ENCODE measurements at places on chromosomes 2 and 18.
A peak's percentile ranks its signal among the peaks of the same experiment; 100 is the strongest.

DNA sequence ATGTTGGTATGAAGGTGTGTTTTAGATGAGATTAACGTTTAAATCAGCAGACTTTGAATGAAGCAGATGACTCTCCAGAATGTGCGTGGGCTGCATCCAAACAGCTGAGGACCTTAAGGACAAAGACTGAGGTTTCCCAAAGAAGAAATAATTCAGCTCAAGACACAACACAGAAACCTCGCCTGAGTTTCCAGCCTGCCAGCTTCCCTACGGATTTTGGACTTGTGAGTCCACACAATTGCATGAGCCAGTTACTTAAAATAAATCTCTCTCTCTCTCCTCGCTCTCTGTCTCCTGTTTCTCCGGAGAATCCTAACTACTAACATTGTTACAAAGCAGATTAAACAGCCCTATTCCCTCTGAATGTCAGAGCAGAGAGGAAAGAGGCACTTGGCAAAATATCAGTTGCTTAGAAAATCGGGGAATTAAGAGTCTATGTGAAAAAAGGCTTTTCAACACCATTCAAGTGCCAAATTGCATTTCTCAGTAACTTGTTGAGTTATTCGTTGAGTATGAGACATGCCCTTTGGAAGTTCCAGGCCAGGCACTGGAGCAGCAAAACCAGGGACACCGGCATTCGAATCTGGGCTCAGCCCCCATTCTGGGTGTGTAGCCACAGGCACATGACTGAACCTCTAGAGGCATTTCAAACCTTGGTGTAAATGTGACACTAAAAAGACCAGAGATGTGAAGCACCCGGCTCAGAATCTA lies 174.6 kb upstream of the PID1 start:
- no peak overlapping the region for H3K4me3 ChIP-seq
- no peaks in the 10 kb centered on the region for H3K27me3 ChIP-seq
- peaks cover 12% of the 10 kb centered on the region for H3K4me1 ChIP-seq
- DNase-seq: peak; percentile 70

DNA sequence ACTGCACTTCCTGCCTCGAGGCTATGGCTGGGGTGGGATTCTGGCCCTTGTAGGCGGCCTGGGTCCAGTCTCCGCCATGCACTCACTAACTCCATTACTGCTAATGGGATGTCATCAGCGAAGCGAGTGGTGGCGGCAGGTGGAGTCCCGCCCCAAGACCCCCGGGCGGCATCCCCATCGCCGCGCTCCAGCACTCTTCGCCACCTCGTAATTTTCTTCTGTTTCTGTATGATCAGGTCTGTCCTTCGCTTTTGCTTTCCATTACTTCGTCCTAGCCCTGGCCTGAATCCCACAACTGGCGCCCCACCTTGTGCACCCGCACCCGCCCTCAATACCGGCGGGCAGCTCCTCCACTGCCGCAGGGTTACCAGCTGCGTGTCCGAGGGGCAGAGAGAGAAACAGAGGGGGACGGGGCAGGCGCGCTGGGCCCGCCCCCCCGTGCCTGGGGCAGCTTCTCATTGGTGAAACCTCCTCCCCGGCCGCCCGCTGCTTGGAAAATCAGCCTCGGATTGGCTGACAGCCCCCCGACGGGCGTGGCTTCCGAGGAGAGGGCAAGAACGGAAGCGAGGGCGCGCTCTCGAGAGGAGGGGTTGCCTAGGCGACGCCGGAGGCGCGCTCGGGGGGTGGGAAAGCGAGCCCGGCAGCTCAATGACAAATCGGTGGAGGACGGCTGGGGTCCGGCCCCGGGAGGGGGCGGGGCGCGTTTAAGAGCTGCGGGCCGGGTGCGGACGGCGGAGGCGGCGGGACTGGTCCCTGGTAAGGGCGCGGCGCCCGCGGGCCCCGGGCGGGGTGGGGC lies at the start of gene RALB:
Gene RALB (plus strand): TSS at position 628 of the 796 bp plus-strand sequence. CDS start 25,813 bp downstream, outside the sequence.
- peak; percentile 99 for DNase-seq
- no peaks in the 10 kb centered on the region for H3K36me3 ChIP-seq
- peak within 1 kb of the TSS; percentile 31 for H3K27ac ChIP-seq
- H3K27me3 ChIP-seq: peaks cover 27% of the 10 kb centered on the region
- H3K4me3 ChIP-seq: peak within 1 kb of the TSS; percentile 65

- no peaks in the 10 kb centered on the region for H3K36me3 ChIP-seq
- H3K27me3 ChIP-seq: no peaks in the 10 kb centered on the region
- no peaks in the 10 kb centered on the region for H3K4me1 ChIP-seq
- H3K27ac ChIP-seq: no peak overlapping the region
- no peak for DNase-seq
These were observed 114.7 kb downstream of the CSRNP3 start for GRCh38 chr2:165584126-165584654.

DNA sequence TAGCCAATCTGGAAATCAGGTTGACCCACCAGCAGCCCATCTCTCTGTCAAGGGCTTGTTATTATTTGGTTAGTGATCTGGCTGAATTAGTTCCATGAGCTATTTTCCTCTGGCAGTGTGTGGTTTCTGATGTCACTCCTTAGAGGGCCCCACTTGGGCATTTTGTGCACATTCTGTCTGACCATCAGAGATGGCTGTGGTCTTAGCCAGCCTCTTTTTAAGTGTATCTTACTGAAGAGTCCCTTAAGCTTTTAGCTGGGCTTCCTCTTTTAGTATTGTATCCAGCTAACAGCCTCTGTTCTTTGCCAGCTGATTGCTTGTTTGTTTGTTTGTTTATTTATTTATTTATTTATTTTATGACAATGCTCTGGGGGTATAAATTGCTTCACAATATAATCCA lies 951.1 kb upstream of the CNTNAP5 start:
- H3K4me3 ChIP-seq: no peak overlapping the region
- H3K36me3 ChIP-seq: no peaks in the 10 kb centered on the region
- no peaks in the 10 kb centered on the region for H3K27me3 ChIP-seq
- H3K27ac ChIP-seq: no peak overlapping the region
- no peak for DNase-seq
- H3K4me1 ChIP-seq: no peaks in the 10 kb centered on the region

GRCh38 chr2:148903979-148904378 lies 29.0 kb downstream of the KIF5C start:
- no peaks in the 10 kb centered on the region for H3K27me3 ChIP-seq
- no peaks in the 10 kb centered on the region for H3K36me3 ChIP-seq
- DNase-seq: no peak
- H3K4me3 ChIP-seq: no peak overlapping the region

DNA sequence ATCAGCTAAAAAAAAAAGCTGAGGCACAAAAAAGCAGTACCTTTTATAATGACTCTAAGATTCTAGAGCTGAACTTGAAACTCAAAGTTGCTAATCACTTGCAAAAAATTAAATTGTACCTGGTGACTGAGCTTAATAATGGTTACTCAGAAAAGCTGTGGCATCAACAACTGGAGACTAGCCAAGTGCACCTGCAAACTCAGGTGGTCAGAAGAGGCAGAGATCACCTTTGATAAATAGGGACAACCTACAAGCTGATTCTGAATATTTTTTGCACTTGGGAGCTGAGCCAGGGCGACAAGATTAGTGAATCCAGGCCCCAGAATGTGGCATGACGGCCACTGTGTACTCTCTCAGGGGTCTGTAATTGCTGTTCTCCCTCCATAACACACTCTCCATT lies 3.0 kb downstream of the ABHD3 start:
- H3K27me3 ChIP-seq: no peaks in the 10 kb centered on the region
- H3K27ac ChIP-seq: no peak overlapping the region

GRCh38 chr2:11007331-11008264 lies 95.9 kb downstream of the KCNF1 start:
- H3K36me3 ChIP-seq: no peaks in the 10 kb centered on the region
- no peaks in the 10 kb centered on the region for H3K4me1 ChIP-seq
- H3K4me3 ChIP-seq: no peak overlapping the region
- DNase-seq: no peak
- no peaks in the 10 kb centered on the region for H3K27me3 ChIP-seq

GRCh38 chr2:159792036-159792435 lies 6.0 kb downstream of the CD302 start:
- no peaks in the 10 kb centered on the region for H3K36me3 ChIP-seq
- H3K4me1 ChIP-seq: no peaks in the 10 kb centered on the region
- H3K27me3 ChIP-seq: peaks cover 13% of the 10 kb centered on the region

- H3K27ac ChIP-seq: no peak overlapping the region
- H3K4me1 ChIP-seq: no peaks in the 10 kb centered on the region
- H3K4me3 ChIP-seq: no peak overlapping the region
- H3K36me3 ChIP-seq: no peaks in the 10 kb centered on the region
- no peak for DNase-seq
These were observed 53.7 kb upstream of the HDAC4 start for GRCh38 chr2:239454507-239454906.

DNA sequence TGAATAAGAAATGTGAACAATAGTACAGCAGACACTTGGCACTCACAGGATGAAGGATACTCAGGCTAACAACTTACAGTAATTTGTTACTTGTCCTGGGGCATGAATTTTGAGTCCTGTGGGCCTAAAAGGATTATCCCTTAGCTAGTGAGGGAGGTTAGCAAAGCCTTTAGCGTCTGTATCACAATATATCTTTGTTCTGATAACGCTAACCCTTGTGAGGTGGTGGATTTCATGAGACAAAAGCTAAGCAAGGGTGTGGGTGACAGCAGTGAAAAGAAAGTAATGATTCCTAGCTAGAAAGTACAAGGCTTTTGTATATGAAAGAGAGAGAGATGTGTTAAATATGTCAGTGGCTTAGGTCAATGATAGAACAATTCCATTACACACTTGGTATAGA lies 46.8 kb upstream of the TTC21B start:
- H3K27me3 ChIP-seq: no peaks in the 10 kb centered on the region
- no peaks in the 10 kb centered on the region for H3K4me1 ChIP-seq
- DNase-seq: no peak
- no peaks in the 10 kb centered on the region for H3K36me3 ChIP-seq

DNA sequence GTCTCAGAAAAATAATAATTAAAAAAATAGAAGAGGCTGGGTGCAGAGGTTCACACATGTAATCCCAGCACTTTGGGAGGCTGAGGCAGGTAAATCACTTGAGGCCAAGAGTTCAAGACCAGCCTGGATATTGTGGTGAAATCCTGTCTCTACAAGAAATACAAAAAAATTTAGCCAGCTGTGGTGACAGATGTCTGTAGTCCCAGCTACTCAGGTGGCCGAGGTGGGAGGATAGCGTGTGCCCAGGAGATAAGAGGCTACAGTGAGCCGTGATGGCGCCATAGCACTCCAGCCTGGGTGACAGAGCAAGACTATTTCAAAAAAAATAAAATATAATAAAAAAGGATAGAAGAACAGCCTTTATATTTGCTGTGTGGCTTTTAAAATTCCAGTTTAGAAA lies 35.9 kb downstream of the SMC6 start:
- no peak overlapping the region for H3K4me3 ChIP-seq
- H3K27ac ChIP-seq: no peak overlapping the region
- H3K36me3 ChIP-seq: peaks cover 61% of the 10 kb centered on the region
- peaks cover 17% of the 10 kb centered on the region for H3K4me1 ChIP-seq

DNA sequence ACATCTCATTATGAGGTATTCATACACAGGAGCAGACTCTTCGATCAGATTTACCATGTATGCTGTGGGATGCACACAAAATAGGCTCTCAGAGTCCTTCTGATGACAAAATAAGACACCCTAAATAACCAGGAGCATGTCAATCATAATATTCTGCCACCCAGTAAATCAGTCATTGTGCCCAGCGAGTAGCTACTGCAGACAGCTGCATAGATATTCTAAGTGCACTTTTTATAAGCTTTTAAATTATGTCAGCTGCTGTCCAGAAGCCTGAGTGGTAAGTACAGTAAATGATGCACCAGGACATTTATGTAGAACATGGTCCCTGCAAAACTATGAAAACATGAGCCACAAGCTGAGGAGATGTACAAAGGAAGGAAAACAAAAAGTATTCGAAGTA lies 102.9 kb downstream of the CCDC141 start:
- no peak for DNase-seq
- no peaks in the 10 kb centered on the region for H3K27me3 ChIP-seq
- peaks cover 37% of the 10 kb centered on the region for H3K36me3 ChIP-seq
- no peak overlapping the region for H3K4me3 ChIP-seq

DNA sequence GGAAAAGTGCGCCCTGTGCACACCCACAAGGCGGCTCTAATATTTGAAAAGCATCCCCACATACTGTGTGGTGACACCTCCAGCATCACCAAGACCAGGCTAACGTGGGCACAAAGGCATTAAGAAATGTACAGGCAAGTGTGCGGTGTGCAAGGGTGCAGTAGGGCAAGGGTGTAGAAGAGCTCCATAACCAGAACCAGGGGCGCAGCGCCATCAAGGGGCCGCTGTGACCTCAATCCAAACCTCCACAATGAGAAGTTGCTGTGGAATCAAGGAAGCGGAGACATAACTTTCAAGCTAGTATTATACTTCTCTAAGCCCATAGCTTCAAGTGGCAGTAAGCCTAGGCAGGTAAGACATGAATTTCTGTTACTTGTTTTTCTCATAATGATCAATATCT lies 13.0 kb downstream of the L3MBTL4 start:
- H3K4me1 ChIP-seq: no peaks in the 10 kb centered on the region
- H3K27ac ChIP-seq: no peak overlapping the region
- no peaks in the 10 kb centered on the region for H3K27me3 ChIP-seq
- DNase-seq: no peak

DNA sequence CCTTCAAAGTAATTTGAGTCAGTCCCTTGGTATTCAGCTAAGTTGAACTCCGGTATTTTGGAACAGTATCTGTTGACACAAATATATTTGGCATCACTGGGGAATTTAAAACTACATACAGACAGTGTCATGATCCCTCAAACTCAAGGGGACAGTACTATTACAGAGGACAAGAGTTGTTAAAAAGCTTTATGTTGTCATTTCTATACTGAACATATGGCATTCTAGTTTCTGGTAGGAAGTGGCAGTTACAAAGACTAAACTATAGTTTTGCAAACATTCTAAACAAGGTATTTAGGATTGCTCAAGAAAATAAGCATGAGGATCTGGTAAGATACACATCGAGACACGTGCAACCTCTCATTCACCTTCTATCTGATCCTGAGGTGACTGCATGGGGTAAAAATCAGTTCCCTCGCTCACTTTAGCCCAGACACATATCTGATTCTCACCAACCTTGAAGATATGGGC lies 16.6 kb upstream of the CCNYL1 start:
- peak; percentile 17 for DNase-seq
- no peaks in the 10 kb centered on the region for H3K4me1 ChIP-seq

GRCh38 chr18:48215876-48216638 lies 193.1 kb downstream of the ZBTB7C start:
- no peaks in the 10 kb centered on the region for H3K36me3 ChIP-seq
- H3K4me1 ChIP-seq: no peaks in the 10 kb centered on the region
- H3K27me3 ChIP-seq: no peaks in the 10 kb centered on the region
- no peak overlapping the region for H3K27ac ChIP-seq

GRCh38 chr2:86082756-86083155 lies 22.9 kb downstream of the POLR1A start:
- DNase-seq: no peak
- H3K27me3 ChIP-seq: no peaks in the 10 kb centered on the region
- H3K27ac ChIP-seq: no peak overlapping the region
- H3K4me3 ChIP-seq: no peak overlapping the region

Measured in cardiac muscle cell (in vitro differentiated cells and primary cell).